ENCODE measurements at places on chromosomes 2 and 18.

DNA sequence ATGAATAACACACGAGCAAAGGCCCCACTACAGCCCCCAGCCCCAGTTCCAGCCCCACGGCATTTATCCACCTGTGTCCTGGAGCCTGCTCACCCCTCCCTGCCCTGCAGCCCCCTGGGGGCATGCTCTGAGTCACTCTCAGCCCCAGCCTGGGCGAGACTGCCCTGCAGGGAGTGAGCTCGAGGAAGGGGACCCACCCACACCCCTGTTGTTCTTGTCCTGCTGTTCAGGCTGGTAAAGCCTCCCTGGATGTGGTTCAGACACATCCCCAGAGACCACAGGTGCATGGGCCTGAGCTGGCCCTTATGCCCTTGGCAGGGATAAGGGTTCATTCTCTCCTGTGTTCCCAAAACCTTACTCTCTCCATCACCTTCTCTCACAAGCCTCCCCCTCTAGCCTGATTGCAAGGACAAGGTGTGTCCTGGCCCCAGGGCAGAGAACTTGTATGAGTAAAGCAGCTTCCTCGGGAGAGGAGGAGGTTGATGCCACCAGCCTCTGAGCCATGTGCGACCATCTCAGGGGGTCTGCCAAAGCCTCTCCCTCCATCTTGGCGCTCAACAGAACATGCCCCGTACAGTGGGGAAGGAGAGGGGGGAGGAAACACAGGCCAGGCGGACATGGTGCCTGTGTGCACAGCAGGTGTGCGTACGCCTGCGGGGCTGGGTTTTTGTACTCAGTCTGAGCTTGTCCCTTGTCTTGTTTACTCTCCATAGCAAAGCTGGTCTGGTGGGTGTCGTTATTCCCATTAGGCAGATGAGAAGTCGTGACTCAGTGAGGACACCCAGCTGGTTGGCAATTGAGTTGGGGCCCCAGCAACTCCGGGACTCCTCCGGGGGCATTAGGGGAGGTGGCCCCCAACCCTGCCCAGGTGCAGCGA lies 64.4 kb downstream of the CIB4 start:
- no peak for DNase-seq

DNA sequence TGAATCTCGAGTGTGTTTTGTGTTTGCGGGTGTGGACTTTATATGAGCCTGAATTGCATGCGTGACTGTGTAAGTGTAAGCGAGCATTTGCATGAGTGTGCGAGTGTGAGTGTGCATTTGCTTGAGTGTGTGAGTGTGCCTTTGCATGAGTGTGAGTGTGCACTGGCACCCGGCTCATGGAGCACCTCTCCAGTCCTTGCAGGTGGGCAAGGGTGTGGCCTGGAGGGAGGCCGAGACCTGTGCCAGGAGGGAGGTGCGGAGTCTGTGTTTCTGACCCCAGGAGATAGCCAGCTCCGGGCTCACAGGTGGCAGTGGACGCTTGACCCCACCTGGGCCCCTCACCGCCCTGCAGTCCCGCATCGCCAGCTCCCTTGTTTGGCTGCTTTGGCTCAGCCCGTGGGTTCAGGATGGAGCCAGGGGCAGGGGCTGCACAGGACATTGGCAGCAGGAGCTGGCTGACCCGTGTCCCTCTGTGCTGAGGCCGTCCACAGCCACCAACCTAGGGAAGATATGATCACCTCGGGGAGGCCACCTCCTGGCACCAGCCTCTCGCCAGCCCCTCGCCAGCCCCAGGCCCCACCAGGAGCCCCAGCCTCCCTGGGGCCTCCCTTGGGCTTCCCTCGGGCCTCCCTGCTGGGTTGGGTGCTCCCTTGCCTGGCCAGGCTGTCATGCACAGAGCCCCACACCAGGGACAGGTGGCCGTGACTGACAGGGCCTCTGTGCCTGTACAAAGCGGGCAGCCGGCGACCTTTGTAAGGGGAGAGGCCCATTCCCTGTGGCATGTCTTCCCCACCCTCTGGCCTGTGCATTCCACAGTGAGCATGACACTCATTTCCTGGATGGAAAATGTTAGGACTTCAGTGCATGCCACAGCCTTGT lies 81.6 kb downstream of the PTGR3 start:
- DNase-seq, result no peak

DNA sequence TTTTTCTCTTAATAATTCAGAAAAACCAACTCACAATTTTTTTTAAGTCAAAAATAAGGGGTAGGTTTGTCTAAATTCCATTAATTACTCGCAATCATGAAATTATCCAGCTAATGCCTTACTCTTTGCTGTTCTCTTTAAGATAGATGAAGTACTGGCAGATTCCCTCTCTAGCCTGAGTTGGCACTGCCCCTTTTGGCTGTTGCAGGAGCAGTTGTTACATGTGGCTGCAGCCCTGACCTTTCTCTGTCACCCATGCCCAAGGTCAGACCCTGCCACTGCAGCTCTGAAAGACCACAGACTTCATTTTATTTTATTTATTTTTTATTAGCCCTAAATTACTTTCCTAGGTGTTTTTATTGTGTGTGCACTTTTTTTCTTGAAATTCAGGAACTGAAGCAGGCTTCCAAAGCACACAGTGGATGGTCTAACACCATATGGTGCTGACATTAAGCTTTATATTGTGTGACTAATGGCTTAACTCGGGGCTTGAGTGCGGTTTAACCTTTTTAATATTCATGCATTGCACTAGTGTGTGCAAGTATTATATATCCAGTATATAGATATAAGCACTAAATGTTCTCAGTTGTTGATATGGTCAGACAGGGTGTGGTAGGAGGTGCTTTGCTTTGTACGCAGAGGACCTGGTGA lies 313.0 kb downstream of the CDH2 start:
- no peak for DNase-seq

- peak; percentile 49 for DNase-seq
Measured at GRCh38 chr2:105082107-105082506, 44.2 kb downstream of the MRPS9 start.

DNA sequence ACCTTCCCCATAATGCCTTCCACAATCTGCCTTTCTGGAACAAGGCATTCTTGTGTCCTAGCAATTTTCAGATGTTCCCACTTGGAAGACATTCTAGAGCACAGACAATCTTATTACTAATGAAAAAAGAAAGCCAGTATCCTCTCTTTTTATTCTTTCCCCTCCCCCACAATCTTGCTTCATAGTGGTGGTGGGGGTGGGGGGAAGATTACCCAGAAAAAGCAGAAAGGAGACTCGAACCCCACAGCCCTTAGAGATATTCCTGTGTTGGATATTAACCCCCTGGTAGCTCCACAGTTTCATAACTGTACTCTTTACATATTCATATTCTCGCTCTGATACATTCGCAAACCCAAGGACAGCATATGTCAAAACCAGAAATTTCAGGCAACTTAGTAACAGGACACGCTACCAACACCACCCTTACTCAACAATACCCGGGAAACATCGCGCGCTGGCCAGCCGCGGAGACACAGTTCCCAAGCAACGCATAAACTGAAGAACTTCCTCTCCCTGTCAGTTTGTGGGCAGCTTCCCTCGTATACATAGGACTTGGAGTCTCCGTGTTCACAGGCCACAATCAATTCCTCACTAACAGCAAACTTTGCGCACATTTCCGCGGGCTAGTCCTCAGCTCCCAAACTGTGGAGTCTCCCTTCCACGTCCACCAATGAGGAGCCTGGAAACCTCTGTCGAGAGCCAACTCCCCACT lies 793 bp downstream of the NR4A2 start:
- DNase-seq, result peak; percentile 90

- DNase-seq, result no peak
Measured at GRCh38 chr2:141654311-141654710, 476.5 kb downstream of the LRP1B start.

DNA sequence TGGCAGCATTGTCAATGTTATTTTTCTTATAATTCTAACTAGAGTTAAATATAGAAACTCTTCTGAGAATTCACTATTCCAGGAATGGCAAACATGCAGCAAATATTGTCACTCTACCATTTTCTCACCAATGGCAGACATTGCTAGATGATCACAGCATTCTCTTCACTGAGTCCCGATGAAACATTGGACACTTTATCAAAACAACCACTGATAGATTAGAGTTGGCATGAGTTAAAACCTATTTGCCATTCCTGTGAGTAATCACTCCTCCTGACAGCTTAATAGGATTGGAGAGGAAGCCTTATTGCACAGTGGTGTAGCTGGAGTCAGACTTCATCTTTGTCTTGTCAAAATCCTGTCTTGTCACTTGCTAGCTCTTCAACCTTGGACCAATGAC lies 163.9 kb upstream of the THUMPD2 start:
- DNase-seq, result no peak

- no peak for DNase-seq
Measured at GRCh38 chr2:233857511-233858141, 3.3 kb upstream of the HJURP start.

DNA sequence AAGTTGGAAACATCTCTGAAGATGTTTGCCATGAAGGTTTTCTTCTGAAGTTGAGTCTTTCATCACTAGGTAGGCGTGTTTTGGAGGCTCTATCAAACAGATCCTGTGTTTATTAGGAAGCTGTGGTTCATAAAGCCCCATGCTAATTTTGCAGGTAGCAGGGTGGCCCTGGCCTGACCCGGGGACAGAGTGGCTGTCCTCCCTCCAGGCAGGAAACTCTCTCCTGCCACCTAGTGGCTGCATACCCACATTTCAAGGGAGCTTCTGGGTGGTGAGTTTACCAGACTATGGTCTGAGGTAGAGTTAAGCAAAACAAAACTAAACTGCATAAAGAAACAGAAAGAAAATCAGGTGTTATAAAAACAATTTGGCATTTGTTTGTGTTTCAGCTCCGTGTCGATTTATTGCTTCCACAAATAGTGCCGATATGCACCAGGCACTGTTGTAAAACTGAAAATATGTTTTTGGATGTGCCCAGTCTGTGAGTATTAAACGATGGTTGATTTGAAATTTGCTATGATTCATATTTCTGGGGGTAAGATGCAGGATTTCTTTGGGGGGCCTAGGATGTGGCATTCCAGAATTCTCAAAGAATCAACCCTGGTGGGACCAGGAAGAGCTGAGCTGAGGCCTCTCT lies 26.0 kb upstream of the IL37 start:
- no peak for DNase-seq

GRCh38 chr2:60840880-60841279 lies 40.5 kb upstream of the REL start:
- DNase-seq, result no peak

GRCh38 chr2:152011724-152012123 lies 87.1 kb downstream of the CACNB4 start:
- DNase-seq, result no peak

DNA sequence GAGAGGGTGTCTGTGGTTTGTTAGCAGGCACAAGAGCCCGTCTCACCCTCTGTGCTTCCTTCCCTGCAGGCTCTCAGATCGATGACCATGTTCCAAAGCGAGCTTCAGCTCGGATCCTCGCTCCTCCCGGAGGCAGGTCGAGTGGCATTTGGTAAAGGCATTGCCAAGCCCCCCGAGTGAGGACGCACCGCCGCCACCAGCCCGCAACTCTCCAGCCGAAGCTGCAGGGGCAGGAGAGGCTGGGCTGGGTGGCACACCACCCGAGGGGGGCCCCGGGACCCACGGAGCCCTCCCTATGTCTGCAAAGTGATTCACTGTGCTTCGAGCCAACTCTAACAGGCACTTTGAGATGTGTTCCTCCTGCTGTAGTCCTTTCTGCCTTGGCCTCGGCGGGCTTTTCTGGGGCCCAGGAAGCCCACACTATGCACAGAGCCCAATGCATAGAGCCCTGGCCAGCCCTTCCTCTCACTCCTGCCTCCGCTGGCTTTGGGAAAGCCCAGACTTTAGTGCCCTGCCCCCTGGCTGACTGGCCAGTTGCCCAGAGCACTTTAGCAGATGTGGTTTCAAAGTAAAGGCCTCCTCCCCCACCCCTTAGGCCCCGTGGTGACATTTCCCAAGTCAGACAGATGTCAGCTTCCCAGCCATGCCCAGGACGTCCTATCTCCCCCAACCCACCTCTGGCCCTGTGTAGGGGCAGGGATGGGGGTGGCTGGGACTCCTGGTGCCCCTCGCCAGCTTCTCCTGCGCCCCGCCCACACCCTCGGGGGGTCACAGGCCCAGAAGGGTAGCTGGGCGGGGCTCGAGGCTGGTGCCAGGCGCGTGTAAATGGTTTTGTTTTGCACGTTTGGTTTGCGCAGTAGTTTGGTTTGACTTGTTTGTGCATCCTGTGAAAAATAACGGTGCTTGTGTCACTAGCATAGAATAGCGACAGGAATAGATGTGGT lies 23.3 kb upstream of the MAPRE3 start:
- peak; percentile 86 for DNase-seq

Measured in lung (tissue), 17 donors.